ENCODE measurements at places on chromosomes 5 and 9.

- DNase-seq, result no peak
Measured at GRCh38 chr9:99905833-99906402, 536 bp upstream of the STX17 start.

DNA sequence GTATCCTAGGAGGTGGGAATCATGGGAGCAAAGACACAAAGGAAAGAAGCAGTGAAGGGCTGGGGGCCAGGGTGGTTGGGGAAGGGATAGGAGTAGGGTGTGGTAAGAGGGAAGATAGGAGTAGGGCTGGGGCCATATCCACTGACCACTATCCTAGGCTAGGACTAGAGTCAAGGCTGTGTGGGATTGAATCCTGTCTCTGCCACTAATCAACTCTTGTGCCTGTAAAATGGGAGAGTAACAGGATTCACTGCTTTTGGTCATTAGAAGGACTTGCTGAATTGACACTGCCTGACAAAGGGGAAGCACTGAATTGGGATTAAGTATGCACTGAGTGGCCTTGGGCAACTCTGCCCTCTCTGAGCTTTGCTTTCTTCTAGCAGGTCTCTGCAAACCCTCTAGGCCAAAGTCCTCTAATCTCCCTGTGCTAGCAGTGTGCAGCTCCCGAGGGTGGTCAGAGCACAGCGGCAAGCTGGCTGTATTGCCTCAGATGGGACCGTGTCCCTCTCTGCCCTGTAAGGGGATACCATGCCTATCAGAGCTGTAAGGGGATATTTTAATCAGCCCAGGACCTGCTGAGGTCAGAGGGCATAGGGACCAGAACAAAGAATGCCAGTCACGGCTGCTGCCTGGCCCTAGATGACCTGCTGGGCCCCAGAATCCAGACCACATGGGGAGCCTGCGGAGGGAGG, 12.4 kb upstream of the DAB2IP start:
- no peak for DNase-seq

DNA sequence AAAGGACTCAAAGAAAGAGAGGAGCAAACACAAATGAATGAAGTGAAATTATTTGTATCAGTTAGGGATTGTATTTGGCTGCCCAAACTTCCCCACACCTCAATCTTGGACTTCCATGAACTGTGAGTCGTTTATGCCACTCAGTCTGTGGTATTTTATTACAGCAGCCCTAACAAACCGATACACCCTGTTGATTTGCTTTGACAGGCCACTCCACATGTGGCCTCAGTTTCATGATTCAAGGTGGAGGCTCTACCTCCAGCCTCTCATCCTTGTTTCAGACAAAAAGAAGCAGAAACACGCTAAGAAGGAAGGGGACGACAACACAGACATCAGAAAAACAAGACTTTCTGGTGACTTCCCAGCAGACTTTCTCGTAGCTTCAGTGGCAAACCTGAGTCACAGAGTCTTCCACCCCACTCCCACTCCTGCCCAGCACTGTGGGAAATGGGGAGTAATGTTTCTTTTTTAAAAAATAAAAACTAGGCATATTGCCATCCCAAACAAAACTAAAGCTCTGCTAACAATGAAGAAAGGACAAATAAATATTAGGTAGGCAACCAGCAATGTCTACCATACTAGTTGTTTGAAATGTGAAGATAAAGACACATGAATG, 52.2 kb upstream of the ABCA1 start:
- DNase-seq, result no peak

DNA sequence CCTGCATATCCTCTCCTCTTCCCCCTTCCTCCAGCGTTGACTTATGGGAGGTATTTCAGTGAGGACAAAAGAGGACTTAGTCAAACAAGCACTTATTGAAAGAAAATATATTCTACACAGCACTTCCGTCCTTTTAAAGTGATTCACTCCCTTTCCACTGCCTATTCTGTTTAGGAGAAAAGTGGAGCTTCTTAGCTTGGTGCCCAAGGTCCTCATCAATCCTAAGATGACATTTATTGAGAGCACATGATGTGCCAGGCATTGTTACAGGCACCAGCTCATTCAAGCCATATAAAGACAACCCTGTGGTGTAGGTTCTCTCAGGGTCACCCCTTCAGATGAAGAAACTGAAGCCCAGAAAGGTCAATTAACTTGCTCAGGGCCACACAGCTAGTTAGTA, 95.9 kb downstream of the KCNIP1 start:
- no peak for DNase-seq

DNA sequence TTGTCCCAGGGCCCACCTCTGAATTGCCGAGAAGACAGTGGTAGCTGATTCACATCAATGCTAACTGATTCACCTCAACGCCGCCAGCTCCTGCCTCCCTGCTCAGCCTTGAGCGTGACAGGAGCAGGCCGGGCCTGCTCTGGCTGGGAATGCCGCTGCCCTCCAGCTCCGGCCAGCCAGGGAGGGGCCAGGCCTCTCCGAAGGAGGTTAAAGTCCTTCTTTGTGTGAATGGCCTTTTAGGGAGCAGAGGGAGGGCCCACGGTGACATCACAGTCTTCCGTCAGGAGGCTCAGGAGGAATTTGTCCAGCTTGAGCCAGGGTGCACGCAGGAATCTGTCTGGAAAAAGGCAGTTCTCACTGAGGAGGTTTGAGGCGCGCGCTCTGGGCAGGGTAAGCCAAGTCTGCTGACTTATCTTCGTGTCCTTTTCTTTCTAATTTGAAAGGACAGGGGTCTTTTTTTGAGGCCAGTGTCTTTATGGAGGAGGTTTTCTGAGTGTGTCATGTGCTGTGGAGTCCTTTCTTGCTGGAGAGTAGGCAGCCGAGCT, 82.7 kb downstream of the C9orf152 start:
- DNase-seq, result no peak

DNA sequence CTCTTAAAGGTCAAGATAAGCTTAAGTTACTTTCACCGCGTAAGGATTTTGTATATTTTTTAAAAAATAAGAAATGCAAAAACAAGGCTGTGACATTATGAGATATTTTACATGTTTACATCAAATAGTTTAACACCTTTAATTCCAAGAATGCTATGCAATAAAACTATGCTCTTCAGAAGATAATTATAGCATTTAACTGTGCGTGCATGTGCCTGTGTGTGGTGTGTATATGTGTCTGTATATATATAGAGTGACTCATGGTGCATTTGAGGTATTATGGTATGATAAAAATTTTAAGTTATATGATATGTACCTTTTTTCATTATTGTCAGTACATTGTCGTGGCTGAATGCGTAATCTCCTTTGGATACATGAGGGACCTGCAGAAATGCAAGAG, 539.3 kb downstream of the PDE4D start:
- no peak for DNase-seq

DNA sequence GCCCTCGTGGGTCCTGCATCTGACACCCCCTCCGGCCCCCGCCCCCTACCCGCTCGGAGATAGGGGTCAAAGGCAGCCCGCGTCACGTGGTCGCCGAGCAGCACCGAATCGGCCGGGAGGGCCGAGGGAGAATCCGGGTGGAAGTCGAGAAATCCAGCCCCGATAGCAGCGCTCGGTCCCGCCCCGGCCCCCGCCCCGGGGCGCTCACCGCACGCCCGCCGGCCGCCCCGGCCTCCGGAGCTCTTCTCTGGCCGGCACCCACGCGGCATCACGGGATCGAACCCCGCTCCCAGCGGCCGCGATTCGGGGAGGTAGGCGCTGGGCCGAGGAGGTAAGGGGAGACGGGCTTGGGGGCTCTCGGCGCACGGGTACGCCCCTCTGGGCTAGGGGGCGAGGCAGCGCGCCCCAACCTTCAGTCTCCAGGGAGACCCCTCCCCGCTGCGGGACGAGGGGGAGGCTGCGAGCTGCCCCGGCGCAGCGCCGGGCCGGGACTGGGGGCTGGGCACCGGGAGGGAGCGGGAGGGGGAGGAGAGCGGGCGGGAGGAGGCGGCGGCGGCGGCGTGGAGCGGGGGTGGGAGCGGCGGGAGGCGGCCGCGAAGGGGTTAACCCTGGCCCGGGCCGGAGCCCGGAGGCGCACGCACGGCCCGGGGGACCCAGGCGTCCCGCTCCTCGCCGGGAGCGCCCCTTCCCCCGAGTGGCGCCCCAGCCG, 22.1 kb upstream of the NDST1 start:
- peak; percentile 40 for DNase-seq

- no peak for DNase-seq
Measured at GRCh38 chr5:115170929-115171510, 1.3 kb upstream of the TRIM36 start.

GRCh38 chr5:180535573-180535972, 41.4 kb downstream of the CNOT6 start:
- no peak for DNase-seq

DNA sequence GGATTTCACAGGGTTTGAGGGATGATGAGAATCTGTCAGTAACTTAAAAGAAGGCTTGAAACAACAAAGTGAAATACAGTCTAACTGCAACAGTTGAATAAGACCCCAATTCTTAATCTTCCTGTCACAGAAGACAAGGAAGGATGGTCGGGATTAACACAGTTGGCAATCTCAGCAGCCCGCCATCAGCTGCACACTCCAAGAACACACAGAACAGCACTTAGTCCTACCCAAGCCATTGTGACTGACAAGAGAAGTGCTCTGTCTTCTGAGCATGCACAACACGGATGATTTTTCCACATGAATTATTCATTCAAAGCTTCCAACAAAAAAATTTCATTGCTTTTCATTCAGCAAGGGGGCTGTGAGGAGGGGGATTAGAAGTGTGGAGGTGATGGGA, 576.1 kb downstream of the TLE4 start:
- DNase-seq, result no peak

DNA sequence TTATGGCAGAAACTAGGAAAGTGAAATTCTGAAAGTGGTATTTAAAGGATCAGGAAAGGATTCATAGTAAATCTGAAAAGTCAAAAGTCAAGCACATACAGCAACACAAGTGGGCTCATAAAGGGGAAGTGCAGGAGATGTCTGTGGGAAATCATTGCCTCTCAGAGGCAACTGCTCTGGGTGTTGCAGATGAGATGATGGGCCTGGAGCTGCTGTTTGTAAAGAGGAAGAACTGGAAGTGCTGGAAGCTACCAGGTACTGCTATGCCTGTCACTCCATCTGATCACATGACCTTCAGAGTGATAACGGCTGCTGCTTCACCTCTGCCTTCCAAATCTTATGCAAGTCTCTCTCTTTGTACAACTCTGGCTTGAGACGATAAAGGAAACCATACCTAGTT, 55.9 kb downstream of the ADRB2 start:
- no peak for DNase-seq

DNA sequence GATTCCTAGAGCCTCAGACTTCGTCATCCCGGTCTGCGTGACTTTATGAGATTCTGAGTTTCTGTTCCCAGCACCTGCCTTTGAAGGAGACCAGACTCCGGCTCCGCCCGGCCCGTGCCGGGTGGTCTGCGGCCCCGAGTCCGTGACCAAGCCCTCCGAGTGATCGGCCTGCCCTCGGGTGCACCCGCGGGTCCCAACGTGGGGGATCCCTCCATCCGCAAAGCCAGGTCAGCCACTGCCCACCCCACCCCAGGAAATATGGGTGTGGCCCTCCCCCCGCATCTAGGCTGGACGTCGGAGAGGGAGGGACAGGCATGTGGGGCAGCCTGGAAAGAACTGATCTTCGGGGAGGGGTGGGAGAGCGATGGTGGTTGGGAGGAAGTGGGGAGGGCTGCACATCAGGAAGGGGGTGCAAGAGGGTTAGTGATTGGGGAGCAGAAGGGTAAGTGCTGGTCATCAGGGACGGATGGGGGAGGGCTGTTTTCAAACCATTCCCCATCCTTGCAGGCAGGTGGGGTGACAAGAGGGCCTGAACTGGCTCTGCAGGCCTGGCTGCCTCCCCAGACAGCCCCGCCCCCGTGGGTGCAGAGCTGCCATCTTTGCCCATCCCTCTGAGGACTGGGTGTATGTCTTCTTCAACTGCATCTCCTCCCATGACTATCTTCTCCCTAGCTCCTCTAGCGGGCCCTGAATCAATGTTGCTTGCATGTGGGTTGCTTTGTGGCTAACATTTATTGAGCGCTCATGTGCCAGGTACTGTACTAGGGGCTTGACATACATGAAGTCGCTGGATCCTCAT, 747 bp downstream of the LRSAM1 start:
- peak; percentile 72 for DNase-seq

- no peak for DNase-seq
Measured at GRCh38 chr5:87536365-87536764, 123.6 kb upstream of the CCNH start.

DNA sequence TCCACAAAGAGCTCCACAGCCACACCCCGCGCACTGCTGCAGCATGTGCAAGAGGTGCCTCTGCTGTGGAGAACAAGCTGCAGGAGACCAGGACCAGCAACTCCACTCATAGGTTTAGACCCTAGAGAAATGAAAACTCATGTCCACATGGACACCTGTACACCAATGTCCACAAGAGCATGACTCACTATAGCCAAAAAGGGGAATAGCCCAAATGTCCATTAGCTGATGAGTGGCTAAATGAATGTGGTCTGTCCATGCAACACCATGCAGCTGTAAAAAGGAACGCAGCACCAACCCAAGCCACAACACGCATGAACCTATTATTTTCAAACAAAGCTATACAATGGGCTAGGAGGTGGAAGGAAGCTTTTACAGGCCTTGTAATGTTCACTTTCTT, 18.1 kb downstream of the DYNC2I2 start:
- no peak for DNase-seq

DNA sequence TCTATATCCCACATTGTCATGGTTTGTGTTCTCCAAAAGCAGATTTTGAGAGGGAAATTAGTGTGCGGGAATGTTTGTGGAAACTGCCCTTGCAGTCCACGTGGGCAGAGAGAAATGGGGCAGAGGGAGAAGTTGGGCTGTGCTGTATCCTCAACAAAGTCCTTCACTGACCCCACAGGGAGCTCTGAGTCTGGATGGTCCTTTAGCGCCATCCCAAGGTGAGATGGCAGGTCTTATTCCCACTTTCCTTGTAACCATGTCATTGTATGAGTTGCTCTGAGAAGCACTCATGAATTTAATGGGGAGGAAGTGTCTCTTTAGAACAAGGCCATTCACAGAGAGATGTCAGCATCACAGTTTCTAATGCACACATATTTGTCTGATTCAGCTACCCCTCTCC, 127.1 kb downstream of the ANKRD18B start:
- no peak for DNase-seq

- DNase-seq, result no peak
Measured at GRCh38 chr5:127367946-127368465, 77.4 kb downstream of the MEGF10 start.

GRCh38 chr5:6185574-6185973, 192.8 kb downstream of the MED10 start:
- no peak for DNase-seq

DNA sequence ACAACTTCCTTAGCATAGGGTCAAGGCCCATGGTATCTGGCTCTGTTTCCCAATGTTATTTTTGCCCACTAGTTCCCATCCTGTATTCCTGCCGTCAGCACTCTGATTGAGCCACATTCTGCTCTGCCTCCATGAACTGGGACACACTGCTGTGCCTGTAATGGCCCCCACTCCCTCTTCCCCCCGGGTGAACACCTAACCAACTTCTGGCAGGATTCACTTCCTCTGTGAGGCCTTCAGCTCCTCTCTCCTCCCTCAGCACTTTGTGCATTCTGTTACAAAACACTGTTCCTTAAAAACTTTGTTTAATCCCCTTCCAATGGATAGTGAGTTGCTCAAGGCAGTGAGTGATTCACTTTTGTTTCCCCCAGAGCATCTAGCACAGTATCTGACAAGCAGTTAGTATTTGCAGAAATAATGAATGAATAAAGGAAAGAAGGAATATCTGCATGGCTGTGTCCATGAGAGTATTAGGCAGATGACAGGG, 183.6 kb downstream of the EFNA5 start:
- DNase-seq, result no peak
